ENCODE measurements at places on chromosomes 5 and 9. TPM values are rescaled to one million over a fixed set of nuclear protein-coding genes. Genes with fewer than 3 reads are reported as not detected.

DNA sequence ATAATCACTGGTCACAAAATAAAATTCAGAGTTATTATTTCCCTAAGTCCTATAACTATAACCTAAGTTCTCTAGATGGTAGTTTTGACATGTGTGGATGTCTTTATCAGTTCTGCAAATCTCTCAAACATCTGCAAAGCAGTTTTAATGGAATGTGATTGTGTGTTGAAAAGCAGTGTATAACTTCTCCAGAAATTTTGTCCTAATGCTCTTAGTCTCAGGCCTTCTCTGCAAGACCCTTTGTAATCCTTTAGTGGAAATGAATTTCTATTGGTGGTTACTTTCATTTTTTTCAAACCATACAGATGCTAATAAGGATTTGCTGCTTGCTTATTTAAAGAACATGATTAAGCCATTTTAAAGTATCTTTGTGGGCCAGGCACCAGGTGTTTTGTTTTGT is 75.5 kb upstream of the LHFPL2 start:
- DNase-seq: no peak
- H3K27me3 ChIP-seq: no peaks in the 10 kb centered on the region
- H3K36me3 ChIP-seq: no peaks in the 10 kb centered on the region
- no peak overlapping the region for H3K27ac ChIP-seq
- no peak overlapping the region for H3K4me3 ChIP-seq
- peaks cover 40% of the 10 kb centered on the region for H3K4me1 ChIP-seq

DNA sequence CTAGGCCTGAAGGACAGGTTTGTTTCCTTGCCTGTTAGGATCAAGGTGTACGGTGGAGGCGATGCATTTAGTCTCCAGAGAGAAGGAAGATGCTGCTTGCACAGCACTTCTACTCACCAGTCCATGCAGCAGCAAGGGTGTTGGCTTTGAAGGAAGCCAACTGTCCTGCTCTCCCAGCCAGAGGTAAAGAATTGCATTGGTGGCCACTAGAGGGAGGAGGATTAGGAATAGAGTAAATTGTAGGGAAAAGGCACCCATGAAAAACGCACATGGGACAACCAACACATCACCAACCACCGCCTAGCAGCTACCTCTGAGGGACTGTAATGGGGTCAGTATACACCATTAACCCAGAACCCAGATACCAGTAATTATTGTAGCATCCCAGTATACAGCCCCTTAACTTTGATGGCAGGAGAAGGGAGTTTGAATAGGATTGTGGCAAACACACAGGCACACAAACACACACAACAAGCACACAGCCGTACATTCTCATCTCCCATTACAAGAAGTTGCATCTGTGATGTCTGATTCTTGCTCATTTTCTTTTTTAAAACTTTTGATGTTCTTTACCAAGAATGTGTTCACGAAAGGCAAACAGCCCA is 267.7 kb downstream of the ADAMTS6 start:
- H3K36me3 ChIP-seq: no peaks in the 10 kb centered on the region
- no peak overlapping the region for H3K4me3 ChIP-seq
- peak; percentile 56 for DNase-seq
- no peak overlapping the region for H3K27ac ChIP-seq
- H3K27me3 ChIP-seq: no peaks in the 10 kb centered on the region

DNA sequence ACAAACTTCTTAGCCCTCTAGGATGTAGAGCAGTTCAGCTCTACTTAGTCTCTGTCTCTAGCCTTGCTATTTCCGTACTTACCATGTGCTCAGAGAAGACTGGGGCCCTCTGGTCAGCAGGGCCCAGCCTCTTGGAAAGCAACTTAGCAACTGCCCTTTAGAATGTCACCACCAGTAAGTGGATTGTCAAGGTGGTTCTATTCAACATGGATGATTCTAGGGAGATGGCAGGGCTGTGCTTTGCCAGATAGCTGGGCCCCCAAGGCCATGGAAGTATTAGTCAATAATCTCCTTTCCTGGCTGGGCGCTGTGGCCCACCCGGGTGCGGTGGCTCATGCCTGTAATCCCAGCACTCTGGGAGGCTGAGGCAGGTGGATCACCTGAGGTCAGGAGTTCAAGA is 177.6 kb upstream of the MVB12B start:
- H3K27me3 ChIP-seq: no peaks in the 10 kb centered on the region
- H3K27ac ChIP-seq: no peak overlapping the region
- no peak for DNase-seq
- H3K4me1 ChIP-seq: peaks cover 23% of the 10 kb centered on the region
- no peak overlapping the region for H3K4me3 ChIP-seq
- no peaks in the 10 kb centered on the region for H3K36me3 ChIP-seq

GPR21 gene
- total RNA-seq: 2.0 TPM

DNA sequence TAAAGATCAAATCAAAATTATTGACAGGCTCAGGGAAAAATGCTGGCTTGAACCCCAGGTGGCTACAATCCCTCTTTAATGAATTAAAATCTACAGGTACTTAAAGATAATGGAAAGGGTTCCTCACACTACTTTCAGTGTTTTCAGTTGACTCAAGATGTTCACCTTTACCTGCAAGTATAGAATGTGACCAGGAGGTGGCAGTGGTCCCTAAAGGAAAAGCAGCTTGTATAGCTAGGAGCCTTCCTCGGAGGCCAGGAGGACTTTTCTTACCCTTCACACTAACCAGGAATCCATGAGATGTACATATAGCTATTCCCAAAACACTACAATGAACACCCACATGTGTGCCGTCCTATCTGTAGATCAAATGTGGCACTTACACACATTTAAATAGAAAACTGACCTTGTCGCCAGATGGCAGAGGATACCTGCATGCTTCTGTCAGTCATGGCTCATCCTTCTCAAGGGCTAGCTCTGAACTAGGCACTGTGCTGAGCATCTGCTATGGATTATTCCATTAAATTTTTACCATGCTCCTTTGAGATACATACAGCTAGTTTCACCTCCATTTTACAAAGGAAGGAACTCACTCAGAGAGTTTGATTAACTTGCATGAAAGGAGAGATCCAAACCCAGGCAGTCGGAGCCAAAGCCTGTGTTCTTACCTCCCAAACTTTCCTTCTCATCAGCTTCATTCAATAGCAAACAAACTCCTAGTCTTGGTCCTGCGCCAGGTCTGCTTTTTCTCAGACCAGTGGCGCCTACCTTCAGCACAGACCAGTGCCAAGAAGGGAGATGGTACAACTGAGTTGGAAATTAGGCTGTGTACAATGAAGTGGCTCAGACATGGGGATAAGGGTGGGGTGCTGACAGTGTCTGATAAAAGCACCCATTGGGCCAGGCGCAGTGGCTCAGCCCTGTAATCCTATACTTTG is 24.5 kb downstream of the C9orf152 start:
- H3K27ac ChIP-seq: no peak overlapping the region
- peak; percentile 79 for DNase-seq
- no peaks in the 10 kb centered on the region for H3K4me1 ChIP-seq

GRCh38 chr5:14937254-14937653 is 65.7 kb upstream of the ANKH start:
- DNase-seq: no peak
- no peaks in the 10 kb centered on the region for H3K36me3 ChIP-seq
- no peaks in the 10 kb centered on the region for H3K27me3 ChIP-seq
- no peaks in the 10 kb centered on the region for H3K4me1 ChIP-seq
- H3K27ac ChIP-seq: no peak overlapping the region

DNA sequence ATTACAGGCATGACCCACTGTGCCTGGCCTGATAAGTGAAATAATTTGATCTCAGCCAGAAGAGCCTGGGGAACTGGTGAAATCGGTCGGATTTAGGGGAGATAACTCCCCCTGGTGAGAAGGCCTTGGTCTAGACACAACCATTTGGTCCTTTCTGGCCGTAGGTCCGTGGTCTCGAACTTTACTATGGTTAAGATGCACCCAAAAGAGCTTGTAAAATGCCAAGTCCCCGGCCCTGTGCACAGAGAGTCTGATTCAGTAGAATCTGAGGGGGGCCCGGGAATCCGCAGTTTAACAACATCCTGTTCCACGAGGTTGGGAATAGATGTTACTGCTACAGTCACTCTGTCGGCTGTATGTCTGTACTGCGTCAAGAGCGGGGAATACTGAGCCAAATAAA is 140.7 kb downstream of the C9orf50 start:
- no peak overlapping the region for H3K4me3 ChIP-seq
- H3K27ac ChIP-seq: peak overlapping the region; percentile 92
- no peak for DNase-seq

- H3K27ac ChIP-seq: no peak overlapping the region
- no peak overlapping the region for H3K4me3 ChIP-seq
- no peak for DNase-seq
- H3K36me3 ChIP-seq: no peaks in the 10 kb centered on the region
- H3K27me3 ChIP-seq: no peaks in the 10 kb centered on the region
- H3K4me1 ChIP-seq: no peaks in the 10 kb centered on the region
Observed at GRCh38 chr5:143714629-143715028, 97.3 kb upstream of the HMHB1 start.

Measured in Caco-2 (cell line).